ENCODE measurements at places on chromosomes 12 and 14.

- DNase-seq, result no peak
These were observed 38.2 kb upstream of the OAS1 start for GRCh38 chr12:112868459-112869041.

GRCh38 chr14:84080944-84081343 lies 1449.0 kb upstream of the FLRT2 start:
- no peak for DNase-seq

GRCh38 chr14:61103541-61104339 lies 122.7 kb downstream of the SLC38A6 start:
- peak; percentile 92 for DNase-seq

DNA sequence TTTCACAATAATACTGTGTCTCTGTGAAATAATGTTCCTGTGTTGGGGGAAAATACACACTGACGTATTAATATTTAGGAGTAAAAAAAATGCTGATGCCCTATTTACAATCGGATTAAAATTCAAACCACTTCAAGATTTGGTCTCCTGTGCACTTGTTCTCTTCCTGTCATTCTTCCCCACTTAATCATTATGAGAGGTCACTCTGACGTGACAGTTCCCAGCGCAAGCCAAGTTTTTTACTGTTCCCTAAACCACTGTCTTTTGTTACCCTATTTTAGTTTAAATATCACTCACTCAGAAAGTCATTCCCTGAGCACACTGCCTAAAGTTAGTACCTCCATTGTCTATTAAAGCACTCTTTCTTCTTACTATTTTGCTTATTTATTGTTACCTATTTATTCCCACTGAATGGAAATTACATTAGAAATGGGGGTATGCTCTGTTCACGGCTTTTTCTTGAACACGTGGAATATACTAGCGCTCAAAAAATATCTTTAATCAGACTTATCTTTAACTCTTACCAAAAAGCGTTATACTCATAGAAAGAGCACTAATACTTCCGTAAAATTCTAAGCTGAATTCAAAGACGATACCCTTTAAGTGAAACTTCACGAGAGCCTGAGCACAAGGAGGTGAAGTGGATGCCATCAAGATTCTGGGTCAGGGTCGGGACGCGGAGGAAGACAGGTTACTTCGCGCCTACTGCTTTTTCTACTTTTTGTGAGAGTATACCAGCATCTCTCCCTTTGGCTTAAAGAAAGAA lies 670 bp upstream of the PSMA3 start:
- peak; percentile 38 for DNase-seq

GRCh38 chr14:29262979-29263378 lies 496.4 kb downstream of the FOXG1 start:
- no peak for DNase-seq

- DNase-seq, result no peak
These were observed 1146.4 kb downstream of the VRK1 start for GRCh38 chr14:97943619-97944018.

DNA sequence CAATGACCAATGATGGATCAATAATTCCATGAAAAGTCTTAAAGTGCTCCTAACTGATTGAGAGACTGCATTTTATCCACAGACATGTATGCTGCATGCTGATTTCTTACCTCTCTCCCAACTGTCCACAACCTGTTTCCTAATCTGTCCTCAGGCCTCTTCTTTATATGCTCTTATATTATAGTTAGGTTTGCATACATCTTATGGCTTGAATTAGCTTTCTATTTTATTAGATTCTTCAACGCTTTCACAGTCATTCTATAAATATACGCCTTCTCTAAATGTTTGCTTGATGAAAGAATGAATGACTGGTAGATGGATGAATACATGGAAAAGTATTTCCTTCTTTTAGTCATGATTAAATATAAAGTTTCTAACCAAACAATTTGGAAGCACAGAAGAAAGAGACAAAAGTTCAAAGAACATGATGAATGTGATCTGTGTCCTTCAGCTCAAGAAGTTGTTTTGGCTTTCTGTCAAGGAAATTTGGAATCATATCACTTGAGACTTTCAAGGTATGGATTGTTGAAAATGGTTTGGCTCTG lies 91.8 kb upstream of the NPAS3 start:
- DNase-seq, result no peak

GRCh38 chr12:25771041-25771440 lies 187.4 kb upstream of the RASSF8 start:
- DNase-seq, result no peak

- DNase-seq, result no peak
These were observed 46.2 kb upstream of the GSC start for GRCh38 chr14:94816113-94816512.

DNA sequence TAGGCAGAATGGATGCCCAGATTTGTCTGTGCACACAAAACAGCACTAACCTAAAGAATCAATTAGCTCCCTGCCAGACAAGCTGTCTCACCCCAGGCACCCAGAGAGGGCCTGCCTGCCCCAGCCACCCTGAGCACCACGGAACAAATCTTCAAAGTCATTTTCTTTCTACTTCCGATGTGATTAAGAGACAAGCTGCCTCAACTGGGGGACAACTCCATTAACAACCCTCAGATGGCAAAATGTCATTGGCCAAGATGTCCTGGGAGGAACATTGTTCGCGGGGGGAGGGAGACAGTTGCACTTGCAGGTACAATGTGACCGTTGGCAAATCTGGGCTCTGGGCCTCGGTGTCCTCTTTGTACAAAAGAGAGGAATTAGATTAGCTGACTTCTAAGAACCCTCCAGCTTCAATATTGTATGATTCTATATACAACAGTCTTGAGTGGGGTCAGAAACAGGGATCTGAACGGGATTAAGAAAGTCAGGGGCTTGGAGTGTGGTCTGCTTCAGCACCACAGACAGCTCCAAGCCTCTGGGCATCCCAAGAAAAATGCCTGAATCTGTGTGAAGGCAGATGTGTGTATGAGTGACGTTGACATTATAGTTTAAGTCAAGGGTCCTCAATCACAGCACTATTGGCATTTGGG lies 42.8 kb upstream of the CMKLR1 start:
- no peak for DNase-seq

GRCh38 chr12:66144791-66145754 lies 14.5 kb upstream of the LLPH start:
- DNase-seq, result peak; percentile 37

GRCh38 chr12:66587912-66588311 lies 91.0 kb downstream of the GRIP1 start:
- no peak for DNase-seq

DNA sequence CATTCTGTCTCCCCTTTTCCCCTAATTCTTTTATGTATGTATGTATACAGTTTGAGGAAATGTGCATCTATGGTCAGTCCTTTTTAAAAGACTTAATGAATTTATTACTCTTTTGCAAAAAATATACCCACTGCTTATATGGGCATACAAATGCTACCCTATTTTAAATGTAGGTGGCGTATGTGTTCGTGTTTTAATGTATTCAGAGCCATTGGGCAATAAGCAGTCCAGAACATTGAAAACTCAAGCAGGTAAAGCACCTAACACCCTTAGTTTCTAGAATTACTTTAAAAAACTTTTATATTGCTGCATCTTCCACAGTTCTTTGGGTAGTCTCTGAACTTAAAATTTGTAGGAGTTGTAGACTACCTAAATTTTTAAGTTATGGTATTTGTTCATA lies 42.6 kb upstream of the A2ML1 start:
- no peak for DNase-seq

DNA sequence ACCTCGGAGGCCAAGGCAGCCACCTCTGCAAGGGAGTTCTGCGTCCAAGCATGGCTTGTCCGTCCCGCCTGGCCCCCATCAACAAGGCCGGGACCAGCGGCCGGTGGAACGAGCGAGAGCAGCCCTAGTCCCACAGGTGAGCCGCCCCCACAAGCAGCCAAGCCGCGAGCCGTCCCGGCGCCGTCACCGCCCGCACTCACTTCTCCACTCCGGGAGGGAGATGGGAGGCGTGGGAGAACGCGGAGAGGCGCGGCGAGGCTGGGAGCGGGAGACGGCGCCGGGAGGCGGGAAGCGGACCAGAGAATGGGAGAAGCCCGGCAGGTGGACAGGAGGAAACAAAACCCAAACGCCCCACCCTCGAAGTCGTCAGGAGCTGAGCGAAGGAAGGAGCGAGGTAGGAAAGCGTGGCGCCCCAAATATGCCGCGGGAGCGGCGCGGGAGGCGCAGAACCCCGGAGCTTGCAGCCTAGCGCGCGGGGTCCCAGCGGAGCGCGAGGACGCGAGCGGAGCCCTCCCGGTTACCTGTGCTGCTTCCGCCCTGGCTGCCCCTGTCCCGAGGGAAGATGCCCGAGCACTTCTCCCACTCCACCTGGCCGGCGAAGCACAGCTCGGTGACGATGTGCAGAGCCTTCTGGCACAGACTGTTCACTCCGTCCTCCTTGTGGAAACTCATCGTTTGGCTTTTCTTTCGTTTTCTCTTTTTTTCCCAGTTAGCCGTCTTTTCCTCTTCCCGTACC lies 600 bp downstream of the SYT10 start:
- no peak for DNase-seq

DNA sequence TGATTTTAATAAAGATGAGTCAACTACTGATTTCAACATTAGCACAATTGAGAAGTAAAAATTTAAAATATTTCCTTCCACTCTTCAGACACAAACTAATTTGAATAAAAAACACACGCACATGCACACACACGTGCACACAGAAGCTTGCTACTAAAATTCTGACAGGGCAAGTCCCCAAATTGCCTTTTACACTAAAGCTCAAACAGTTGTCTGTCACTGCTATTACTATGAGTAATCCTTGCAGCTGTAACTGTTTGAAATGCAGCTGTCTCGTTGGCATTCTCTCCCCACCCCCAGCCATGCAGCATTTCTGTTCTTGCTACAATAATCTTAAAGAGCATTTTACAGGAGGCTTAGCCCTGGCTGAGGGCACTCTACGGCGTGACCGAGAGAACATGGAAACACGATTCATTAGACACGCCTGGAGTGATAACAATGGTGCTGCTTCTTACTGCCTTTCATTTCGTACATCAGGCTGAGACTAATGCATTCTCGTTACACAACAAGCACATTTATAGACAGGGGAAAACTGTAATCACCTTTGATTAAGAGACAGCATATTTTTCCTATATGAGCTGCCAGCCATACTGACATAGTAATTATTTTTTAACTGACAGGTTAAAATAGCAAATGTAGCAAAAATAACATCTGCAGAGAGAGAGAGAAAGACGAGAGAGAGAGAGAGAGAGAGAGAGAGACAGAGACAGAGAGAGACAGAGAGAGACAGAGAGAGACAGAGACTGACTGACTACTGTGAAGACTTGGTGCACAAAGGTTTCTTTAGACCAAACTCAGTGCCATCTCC lies 153.8 kb downstream of the MED13L start:
- DNase-seq, result peak; percentile 35

DNA sequence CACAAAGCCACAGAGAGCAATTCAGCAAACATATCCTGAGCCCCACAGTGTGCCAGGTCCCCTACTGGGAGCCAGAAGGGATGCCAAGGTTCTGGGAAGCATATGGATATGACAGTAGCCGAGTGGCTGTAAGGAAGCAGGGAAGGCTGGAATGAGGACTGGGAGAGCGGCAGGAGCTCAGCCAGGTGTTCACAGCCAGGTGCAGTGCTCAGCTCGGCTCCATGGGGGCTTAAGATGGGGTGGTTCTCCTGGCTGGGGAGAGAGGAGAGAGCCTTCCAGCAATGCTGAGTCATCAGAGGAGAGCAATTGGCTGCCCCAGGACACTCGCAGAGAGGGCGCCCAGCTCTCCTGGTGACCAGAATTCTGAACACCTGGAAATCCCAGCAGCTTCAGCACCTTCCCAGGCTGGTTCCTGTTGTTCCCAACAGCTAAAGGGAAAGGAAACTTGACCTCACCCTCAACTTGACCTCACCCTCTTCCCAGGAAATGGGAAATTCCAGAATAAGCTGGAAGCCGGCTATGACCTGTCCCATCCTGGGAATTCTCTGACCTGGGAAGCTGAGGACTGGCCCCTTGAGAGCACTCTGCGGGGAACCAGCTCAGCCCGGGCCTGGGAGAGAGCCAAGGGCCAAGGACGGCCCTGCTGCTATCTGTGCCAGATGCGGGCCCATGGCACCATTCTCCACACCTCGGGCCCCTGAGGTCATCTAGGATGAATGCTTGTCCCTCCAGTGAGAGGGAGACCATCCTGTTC lies 34.6 kb downstream of the SLC6A12 start:
- no peak for DNase-seq

DNA sequence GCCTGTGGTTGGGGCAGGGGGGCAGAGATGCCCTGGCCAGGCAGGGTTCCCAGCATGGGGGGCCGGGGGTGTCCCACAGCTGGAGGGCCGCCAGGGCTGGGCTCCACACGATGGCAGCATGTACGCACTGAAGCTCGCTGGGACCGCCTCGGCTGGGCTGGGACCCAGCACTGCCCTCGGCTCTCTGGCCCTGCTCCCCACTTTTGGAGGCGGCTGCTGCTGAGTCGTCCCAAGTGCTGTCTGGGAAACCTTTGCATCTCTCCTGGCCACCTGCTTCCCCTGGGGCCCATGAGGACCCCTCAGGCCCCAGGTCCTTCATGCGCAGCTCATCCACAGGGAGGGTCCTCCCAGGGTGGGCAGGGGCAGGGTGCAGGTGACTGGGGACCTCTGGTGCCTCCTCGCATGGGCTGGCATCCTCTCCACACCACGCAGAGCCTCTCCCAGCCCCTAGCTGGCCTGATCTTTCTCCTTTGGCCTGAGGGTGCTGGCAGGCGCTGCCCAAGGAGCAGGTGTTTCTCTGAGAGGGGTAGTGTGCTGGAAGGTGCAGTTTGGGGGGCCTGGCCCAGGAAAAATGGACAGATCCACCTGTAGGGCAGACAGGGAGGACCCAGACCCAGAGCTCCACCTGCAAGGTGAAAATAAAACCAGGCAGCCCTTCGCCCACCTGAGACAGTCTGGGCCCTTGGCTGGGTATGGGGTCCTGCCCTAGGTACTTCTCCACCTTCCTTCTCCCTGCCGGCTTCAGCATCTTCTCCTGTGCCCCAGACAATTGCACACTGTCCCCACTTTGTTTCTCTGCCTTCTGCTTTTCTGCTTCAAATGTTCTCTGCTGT lies 46.9 kb downstream of the DLK1 start:
- no peak for DNase-seq

Data from A549 (cell line).